Activated CD8-positive, alpha-beta memory T cell treated with anti-CD3 and anti-CD28 coated beads for 48 hours (primary cell): ENCODE measurements at places on chromosomes 16 and 17.

- no peak for DNase-seq
Observed at GRCh38 chr17:75487351-75488070, 27.8 kb downstream of the CASKIN2 start.

GRCh38 chr17:4744999-4745969, 5.6 kb upstream of the CXCL16 start:
- no peak for DNase-seq

DNA sequence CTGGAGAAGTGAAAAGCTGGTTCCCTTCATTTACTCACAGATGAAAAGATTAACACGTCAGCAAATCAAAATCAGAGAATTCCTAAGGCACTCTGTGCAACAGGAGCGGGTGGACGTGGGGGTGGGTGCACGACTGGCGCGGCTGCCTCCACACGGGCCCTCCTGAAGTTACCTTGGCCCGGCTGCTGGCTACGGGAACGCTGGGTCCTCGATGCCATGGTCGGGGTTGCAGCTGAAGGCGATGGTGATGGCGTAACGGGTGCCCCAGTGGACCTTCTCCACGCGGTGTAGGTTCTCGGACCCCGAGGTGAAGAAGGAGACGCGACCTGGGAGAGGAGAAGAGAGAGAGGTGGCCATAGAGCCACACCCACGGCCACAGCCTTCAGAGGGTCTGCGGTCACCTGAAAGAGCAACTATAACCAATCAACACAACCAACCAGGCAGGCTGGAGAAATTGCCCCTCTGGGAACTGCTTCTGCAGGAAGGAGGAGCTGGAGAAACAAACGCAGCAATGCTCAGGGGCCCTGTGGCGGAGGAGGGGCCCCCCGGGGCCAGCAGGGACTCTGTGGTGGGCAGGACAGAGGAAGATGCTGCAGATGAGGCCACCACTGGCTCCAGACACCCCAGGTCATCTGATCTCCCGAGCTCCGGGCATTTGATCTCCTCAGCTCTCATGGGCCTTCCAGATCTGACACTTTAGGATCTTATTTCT, 20.8 kb downstream of the UTS2R start:
- no peak for DNase-seq

GRCh38 chr17:49327835-49328784, 33.9 kb downstream of the ZNF652 start:
- DNase-seq, result no peak

DNA sequence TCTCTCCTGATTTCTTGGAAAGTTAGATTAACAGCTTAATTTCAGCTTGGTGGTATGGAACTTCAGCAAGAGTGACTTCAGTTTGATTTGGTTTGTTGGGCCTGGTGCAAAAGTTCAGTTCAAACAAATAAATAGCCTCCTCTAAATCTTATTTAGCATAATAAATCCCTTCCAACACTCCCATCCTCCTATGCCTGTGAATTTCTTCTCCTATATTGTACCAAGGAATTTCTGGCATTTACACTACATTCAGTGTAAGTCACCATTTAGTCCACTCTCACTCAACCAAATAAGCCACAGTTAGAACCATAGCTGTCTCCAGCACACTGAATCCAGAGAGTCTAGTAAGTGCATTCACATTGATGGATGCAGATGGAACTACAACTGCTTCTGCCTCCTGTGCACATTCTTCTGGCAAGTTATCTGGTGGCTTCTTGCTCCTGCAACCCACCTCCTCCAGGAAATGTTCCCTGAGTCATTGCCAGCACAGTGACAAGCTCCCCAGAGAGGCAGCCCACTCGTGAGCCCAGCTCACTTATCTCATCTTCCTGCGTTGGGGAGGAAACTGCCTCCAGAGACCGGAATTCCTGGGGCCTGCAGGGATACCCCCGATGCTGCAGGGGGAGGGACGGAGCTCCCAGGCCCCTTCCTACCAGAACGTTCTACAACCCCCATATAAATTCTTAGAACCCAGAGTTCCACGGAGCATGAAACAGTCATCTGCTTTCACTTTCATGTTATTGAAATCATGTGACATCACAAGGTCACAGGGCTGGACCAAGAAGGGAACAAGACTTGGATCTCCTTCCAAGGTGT, 318.3 kb downstream of the PHKB start:
- DNase-seq, result peak; percentile 0

GRCh38 chr17:321386-321941, 31.1 kb downstream of the RPH3AL start:
- no peak for DNase-seq

DNA sequence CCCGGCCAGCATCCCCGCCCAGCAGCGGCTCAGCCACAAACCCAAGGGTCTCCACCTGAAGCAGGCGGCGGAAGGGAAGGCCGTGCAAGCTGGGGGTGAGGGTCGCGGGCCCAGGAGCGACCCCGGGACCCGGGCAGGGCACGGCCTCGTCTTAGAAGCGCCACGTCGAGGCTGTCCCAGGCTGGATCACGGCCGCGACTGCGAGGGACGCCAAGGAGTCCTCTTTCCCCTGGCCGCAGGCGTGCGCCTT, 538 bp upstream of the CCNF start:
- no peak for DNase-seq

DNA sequence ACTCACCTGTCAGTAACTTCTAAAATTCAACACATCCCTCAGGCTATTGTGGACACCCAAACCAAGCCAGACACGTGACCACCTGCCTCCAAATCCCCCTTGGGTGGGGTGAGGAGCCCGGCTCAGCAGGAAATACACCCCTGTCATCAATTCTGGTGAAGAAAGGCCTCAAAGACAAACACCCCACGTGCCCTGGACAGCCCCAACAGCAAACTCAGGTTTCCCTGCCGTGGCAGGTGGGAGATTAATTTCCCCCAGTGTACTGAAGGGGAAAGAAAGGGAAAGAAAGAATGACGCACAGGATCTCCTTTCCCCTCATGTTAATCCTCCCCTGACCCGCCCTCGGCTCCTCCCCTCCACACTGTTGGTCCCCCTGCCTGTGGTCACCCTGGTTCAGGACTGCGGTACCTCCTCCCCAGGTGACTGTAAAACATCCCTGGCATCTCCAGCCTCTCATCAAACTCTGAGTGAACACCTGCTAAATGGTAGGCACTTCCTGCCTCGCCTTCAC, 98.3 kb downstream of the ZNF423 start:
- DNase-seq, result no peak

- DNase-seq, result no peak
Observed at GRCh38 chr17:58391302-58391984, 25.9 kb downstream of the RNF43 start.

- no peak for DNase-seq
Observed at GRCh38 chr16:65658787-65659220, 536.9 kb upstream of the CDH11 start.

DNA sequence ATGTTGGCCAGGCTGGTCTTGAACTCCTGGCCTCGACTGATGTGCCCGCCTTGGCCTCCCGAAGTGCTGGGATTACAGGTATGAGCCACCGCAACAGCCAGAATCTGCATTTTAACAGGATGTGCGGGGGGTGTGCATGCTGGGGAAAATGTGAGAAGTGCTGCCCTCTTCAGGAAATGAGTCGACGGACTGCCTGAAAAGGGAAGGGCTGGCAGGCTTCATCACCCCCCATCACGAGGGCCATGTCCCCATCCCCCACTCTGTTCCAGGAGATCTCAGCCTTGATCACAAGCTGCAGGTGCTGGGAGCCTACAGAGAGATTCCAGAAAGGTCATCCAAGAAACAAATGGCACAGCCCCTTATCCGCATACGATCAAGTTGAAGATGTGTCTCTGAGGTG, 195.3 kb upstream of the RPL38 start:
- no peak for DNase-seq

- no peak for DNase-seq
Observed at GRCh38 chr17:65183736-65184135, 46.6 kb downstream of the RGS9 start.

DNA sequence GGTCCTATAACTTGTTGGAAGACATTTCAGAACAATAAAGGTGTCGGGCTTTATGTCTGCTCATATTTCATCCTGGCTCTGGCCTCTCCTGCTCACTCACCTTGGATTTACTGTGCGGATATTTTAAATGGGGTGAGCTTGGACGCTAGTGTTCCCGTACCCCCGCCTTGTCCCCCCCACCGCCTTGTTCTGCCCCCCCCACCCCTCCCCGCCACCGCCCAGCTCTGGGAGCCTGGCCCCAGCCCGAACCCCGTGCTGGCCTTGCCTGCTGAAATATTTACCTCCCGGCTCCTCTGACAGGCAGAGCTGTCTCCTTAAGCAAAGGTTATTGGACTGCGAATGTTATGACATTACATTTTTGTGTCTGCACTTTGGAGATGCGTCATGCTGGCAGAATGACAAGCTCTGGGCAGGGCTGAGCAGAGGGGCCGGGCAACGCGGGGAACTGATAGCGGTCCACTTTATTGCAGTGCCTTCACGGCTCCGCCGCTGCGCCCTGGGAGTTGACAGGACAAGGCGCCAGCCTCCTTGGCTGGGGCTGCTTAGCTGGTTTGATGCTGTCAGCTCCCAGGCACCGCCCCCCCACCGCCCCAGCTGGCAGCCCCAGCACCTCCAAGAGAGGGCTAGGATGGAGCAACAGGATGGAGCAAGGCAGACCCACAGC, 222.5 kb upstream of the GSE1 start:
- DNase-seq, result no peak

DNA sequence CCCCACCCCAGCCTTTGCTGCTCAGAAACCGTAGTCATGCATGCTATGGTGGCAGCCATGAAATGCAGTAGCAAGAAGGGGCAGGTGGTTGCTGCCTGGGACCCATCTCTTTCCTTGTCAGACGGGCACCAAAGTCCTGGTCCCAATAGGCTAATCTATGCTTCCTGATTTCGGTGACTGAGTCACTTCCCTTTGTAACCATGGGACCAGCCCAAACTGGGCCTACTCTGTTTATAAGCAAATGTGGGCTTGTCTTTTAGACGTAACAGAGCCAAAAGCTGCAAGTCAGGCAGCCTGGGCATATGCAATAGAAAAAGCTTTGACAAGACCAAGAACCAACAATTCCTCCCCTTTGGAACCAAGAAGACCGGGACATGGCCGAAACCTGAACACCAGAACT, 99.1 kb upstream of the RBBP6 start:
- DNase-seq, result no peak

DNA sequence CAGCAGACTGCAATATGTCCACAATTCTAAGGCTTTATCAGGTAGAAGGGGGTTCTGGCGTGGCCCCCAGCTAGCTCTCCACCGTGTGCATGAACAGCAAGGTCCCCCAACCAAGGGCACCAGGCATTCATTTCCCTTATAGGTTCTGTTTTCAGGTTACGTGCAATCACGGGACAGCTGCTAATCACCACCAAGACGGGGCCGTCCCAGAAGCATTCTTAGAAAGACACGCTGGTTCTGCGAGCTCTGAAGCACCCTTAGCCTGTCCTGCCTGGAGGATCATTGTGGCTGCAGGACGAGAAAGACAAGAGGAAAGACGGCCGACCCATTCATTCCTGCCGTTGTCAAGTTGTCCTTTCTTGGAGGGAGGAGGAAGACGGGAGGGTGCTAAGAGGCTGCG, 302.9 kb downstream of the SOX9 start:
- DNase-seq, result no peak

- DNase-seq, result no peak
Observed at GRCh38 chr17:44518032-44518431, 14.8 kb upstream of the GPATCH8 start.

DNA sequence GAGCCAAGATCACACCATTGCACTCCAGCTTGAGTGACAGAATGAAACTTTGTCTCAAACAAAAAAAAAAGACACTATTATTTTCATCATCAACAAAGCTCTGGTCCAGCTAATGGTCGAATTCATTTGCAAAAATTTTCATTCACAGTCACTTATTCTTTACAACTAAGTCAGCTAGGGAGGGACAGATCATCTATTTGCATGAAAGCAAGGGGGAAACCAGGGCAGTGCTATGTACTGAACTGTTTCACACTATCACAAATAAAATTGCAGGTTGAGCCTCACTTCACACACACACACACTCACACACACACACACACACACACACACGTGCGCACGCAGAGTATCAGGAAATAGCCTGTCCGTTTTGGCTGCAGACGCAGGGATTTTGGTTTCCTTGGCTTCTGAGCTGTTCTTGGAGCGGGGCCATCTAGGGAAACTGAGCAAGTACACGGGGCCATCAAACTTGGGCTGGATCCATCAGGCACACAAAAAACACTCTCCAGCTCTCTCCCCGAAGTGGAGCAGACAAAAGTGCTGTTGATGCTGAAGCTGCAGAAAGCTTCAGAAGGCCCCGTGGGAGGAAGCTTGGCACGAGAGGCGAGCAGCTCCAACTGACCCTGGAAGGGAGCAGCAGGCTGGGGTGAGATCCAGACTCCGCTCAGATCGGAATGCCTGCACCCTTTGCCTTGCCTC, 44.3 kb upstream of the HELZ start:
- no peak for DNase-seq

GRCh38 chr16:76345163-76345661, 68.0 kb downstream of the CNTNAP4 start:
- no peak for DNase-seq

GRCh38 chr17:82034371-82035011, 3.0 kb downstream of the DCXR start:
- no peak for DNase-seq

DNA sequence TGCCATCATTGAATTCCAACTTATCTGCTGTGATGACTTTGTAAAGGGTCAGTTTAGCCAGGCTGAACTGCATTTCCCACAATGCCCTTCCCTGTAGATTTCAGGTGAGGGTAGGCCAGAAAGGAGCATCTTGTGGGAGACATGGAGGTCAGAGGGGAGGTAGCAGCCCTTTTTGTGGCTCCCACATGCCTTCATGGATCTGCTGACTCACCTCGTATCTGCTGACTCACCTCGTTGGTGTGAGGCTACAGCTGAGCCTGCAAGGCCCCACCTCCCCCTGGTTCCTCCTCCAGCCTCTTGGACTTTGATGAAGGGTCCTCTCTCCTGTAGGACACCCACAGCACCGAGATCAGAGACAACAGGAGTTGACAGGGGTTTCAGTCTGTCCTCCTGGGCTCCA, 102.5 kb downstream of the SALL1 start:
- DNase-seq, result no peak

- DNase-seq, result no peak
Observed at GRCh38 chr16:9790199-9790598, 392.0 kb downstream of the GRIN2A start.

DNA sequence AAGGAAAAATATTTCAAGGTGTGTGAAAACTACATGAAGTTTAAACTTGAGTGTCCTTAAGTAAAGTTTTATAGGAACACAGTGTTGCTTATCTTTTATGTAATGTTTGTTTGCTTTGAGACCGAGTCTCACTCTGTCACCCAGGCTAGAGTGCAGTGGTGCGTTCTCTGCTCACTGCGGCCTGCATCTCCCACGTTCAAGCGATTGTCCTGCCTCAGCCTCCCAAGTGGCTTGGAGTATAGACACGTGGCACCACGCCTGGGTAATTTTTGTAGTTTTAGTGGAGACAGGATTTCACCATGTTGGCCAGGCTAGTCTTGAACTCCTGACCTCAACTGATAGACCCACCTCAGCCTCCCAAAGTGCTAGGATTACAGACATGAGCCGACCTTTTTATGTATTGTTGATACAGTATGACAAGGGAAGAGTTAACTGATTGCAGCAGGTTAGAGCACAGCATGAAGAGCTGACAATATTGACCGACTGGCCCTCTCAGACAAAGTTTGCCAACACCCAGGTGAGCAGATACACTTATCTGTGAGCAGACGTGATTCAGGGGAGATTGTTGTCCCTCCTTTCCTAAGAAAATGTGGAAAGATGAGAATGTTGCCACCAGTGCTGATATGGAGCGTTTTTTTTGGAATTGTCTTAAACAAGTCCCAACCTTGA, 373.7 kb downstream of the WWOX start:
- no peak for DNase-seq
